ENCODE measurements at places on chromosomes 2 and 18. TPM values are rescaled to one million over a fixed set of nuclear protein-coding genes. Genes with fewer than 3 reads are reported as not detected.
A peak's percentile ranks its signal among the peaks of the same experiment; 100 is the strongest.

- no peaks in the 10 kb centered on the region for H3K4me1 ChIP-seq
- H3K4me3 ChIP-seq = no peak overlapping the region
- no peaks in the 10 kb centered on the region for H3K27me3 ChIP-seq
- H3K36me3 ChIP-seq = no peaks in the 10 kb centered on the region
- no peak for DNase-seq
Observed at GRCh38 chr18:72768681-72769229, 99.0 kb downstream of the NETO1 start.

DNA sequence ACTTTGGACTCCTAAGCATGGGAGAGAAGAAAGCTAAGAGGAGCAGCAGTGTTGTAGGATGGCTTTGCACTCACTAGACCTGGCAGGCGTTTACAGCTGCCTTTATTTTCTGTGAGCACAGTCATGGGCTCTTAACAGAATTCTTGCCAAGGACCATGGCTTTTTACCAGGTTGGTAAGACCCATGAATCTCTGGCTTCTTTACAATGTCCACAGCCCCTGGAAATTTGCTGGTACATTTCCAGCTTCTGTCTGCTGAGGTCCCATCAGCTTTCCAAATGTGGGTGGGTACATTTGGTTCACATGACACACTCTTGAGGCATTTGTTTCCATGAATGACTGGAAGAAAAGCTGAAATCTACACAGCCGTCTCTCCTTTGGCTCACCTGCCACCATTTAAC is 162.7 kb downstream of the PPP1R1C start:
- H3K36me3 ChIP-seq = no peaks in the 10 kb centered on the region
- H3K4me3 ChIP-seq = no peak overlapping the region
- H3K27me3 ChIP-seq = no peaks in the 10 kb centered on the region
- H3K27ac ChIP-seq = no peak overlapping the region
- no peaks in the 10 kb centered on the region for H3K4me1 ChIP-seq

- H3K4me3 ChIP-seq = no peak overlapping the region
- peak; percentile 10 for DNase-seq
- H3K36me3 ChIP-seq = no peaks in the 10 kb centered on the region
- H3K27ac ChIP-seq = no peak overlapping the region
Observed at GRCh38 chr2:98907385-98907784, 28.6 kb downstream of the CRACDL start.

SLC35F5 gene
- total RNA-seq = 22.2 TPM

- no peak overlapping the region for H3K4me3 ChIP-seq
- no peak for DNase-seq
- no peaks in the 10 kb centered on the region for H3K27me3 ChIP-seq
Observed at GRCh38 chr18:63405986-63406385, 16.3 kb downstream of the VPS4B start.

GRCh38 chr2:69642709-69643601 is 584 bp downstream of the AAK1 start:
- DNase-seq = no peak
- no peaks in the 10 kb centered on the region for H3K36me3 ChIP-seq
- no peaks in the 10 kb centered on the region for H3K27me3 ChIP-seq
- peak overlapping the region; percentile 81 for H3K4me3 ChIP-seq
- peaks cover 8% of the 10 kb centered on the region for H3K4me1 ChIP-seq

C2orf78 gene
- total RNA-seq = 0.39 TPM

- no peaks in the 10 kb centered on the region for H3K36me3 ChIP-seq
- H3K27ac ChIP-seq = no peak overlapping the region
- no peaks in the 10 kb centered on the region for H3K27me3 ChIP-seq
- no peaks in the 10 kb centered on the region for H3K4me1 ChIP-seq
Observed at GRCh38 chr2:141848191-141848590, 282.6 kb downstream of the LRP1B start.

- H3K27ac ChIP-seq = no peak overlapping the region
- DNase-seq = no peak
- no peaks in the 10 kb centered on the region for H3K36me3 ChIP-seq
Observed at GRCh38 chr18:22613788-22614187, 196.1 kb upstream of the CTAGE1 start.

SLC9A4 gene
- total RNA-seq = not detected

DNA sequence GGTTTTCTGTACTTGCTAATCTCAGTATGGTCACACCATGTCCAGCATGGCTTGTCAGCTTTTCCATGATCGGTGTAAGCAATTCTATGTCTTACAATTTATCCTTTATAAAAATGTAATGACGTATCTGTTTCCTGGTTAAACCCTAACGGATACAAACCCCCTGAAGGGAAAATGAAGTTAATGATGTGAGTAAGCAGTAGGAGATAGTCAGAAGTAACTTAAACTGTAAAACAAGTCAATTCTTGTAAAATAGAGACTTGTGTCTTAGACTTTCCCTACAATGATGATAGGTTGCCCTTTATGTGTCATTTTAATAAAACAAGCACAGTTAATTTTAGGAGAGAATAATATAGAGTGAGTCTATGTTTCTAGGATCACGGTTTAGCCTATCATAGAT is 1365.9 kb upstream of the SLC39A10 start:
- H3K4me3 ChIP-seq = no peak overlapping the region
- H3K27ac ChIP-seq = no peak overlapping the region
- DNase-seq = no peak
- H3K27me3 ChIP-seq = no peaks in the 10 kb centered on the region

DNA sequence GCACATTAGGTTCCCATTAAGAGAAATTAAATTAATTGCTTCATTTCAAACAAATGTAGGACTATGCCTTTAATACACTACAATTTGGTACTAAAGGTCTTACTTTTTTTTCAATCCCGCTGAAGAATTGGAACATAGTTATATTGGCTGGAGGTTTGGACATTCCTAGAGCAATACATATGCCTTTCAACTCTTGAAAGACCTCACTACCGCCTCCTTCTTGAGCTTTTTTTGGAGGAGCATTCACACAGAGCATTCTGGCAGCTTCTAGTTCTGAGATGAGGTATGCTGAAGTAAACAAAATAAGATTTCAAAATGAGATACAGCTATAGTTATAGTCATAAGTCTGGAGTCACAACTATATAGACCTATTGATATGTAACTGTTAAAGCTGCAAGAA is 10.9 kb downstream of the FAM98A start:
- no peak overlapping the region for H3K4me3 ChIP-seq
- DNase-seq = no peak
- peaks cover 6% of the 10 kb centered on the region for H3K36me3 ChIP-seq
- H3K27me3 ChIP-seq = no peaks in the 10 kb centered on the region
- H3K4me1 ChIP-seq = no peaks in the 10 kb centered on the region

DNA sequence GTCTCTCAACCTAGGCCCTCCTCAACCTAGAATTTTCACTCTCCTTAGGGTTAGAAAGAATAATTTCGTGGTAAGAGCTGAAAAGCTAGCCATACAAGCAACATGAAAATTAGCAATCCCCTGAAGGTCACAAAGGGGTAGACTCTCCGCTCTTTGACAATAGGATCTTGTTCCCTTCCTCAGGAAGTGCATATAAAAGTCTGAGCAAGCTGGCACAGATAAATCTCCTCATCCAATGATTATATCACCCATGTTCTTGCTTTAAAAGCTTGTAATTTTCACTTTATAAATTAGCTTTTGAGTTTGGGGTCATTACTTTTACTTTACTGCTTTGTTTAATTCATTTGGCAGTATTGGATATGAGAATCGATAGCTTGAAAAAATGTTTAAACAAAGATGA is 852.3 kb upstream of the CRIM1 start:
- H3K4me1 ChIP-seq = no peaks in the 10 kb centered on the region
- H3K4me3 ChIP-seq = no peak overlapping the region
- no peaks in the 10 kb centered on the region for H3K36me3 ChIP-seq

CUL3 gene
- total RNA-seq = 113 TPM

GRCh38 chr18:27860701-27861107 is 316.2 kb downstream of the CDH2 start:
- no peak overlapping the region for H3K27ac ChIP-seq
- H3K27me3 ChIP-seq = no peaks in the 10 kb centered on the region
- H3K4me1 ChIP-seq = no peaks in the 10 kb centered on the region
- no peak overlapping the region for H3K4me3 ChIP-seq
- no peaks in the 10 kb centered on the region for H3K36me3 ChIP-seq
- DNase-seq = no peak

DNA sequence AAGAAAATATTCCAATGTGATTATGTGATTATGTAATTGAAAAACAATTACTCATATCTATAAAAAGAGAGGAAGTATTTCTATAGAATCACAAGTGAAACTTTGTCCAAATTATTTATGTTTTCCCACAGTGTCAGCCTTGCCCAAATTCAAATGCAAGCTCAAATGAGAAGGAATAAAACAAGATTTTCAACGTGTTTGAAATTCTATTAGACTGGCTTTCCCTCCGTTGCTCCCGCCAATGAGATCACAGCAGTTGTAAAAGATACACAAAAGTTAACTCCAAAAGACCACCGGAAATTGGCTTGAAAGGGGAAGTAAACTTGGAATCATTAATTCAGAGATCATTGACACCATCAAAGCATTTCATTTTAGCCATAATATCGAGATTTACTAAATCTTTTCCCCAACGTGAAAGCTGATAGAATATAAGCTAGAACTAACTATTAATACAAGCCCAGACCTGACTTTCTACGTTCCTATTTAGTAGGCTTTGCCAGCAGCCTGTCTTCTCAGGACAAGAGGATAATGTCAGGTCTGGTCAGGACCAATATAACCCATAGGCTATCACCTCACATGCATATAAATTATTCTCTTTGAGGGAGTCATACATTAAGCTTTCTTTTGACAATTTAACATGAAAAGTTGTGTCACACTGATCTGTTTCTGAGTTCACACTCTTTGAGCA is 222.6 kb upstream of the CHAC2 start:
- H3K4me3 ChIP-seq = no peak overlapping the region
- H3K27me3 ChIP-seq = no peaks in the 10 kb centered on the region
- H3K36me3 ChIP-seq = no peaks in the 10 kb centered on the region
- DNase-seq = no peak

Data from H1 (cell line).